Daoy (cell line): ENCODE measurements at places on chromosomes 1 and 21. TPM values are rescaled to one million over a fixed set of nuclear protein-coding genes. Genes with fewer than 3 reads are reported as not detected.

DNA sequence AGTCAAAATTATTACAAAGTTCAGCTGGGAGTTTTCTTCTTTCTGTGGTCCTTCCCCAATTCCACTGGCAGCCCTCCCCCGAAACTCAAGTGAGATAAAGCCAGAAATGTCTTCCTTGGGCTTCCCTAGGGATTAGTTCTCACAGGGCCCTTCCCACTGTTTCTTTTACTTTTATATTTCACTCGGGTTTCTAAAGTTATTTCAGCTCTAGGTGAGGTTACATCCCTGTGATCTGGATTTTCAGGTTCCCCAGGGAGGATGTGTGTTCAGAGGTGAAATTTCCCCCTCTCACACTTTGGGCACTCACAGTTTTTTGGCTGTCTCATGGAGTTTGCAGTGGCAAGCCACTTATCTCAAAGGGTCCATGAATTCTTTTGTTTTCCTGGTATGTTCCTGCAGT lies 77.3 kb downstream of the DRAM2 start:
- DNase-seq = no peak

Gene CFHR3
- not detected in 2 replicates for total RNA-seq

DNA sequence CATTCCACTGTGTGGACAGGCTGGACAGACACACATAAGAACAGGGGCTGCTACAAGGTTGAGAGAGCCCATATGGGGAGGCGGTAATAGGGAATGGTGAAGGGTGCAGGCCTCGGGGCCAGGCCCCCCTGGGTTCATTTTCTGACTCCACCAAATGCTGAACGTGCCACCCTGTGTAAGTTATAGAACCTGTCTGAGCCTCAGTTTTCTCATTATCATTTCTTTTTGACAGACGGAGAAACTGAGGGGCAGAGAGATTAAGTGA lies 569.5 kb downstream of the PTPRU start:
- no peak for DNase-seq

Gene GNG4
- total RNA-seq = 0.98 and 2.2 TPM in 2 replicates

Gene TMEM52
- total RNA-seq = 0.23 and 0.33 TPM in 2 replicates

Gene AJAP1
- 7.0 TPM in 1 of 2 replicates, not detected in the other for total RNA-seq

DNA sequence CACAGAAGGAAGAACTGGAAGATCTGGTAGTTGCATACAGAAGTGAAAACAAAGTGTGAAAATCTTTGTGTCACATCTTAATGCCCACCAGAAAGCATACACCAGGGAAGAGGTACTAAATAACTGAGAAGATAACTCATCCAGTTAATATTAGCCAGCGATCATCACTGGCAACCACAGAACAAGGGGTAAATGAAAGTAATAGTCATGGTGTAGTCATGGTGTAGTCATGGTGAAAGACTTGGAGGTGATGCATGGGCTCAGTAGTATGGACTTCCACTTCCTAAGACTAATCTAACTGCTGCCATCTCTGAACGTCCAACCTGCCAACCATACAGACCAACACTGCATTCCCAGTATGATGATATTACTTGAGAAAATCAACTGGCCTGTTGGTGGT lies 481.2 kb upstream of the NR5A2 start:
- DNase-seq = peak; percentile 21

DNA sequence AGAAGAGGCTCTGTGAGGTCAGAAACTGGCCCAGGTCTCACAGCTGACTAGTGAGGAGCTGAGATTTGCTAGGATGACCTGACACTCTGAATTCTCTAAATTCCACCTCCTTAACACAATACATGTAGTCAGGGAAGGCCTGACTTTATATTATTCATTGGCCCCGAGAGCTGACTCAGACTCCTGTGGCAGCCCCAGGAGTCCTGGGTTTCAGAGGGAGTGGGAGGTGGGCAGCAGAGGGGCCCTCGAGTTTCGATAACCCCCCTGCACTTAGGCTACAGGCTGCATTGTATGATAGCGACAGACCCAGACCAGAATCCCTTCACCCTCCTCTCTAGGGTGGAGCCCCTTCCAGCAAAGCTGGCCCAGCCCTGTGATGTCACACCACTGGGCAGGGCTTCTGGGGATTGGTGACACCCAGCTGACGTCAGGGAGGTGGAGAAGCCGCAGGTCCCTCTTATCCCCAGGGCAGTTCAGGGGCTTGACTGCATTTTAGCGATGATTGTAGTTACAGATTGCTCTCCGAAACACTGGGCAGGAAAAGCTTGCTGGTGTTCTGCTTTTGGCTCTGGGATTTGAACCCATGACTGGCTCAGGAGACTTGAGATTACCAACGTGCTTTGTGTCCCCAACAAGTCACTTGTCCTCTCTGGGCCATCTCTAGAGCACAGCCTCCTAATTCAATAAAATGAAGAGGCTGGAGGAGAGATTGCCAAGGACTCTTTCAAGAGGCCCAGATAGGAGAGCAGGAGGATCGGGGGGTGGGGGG lies 17.0 kb upstream of the GPR37L1 start:
- peak; percentile 72 for DNase-seq

Gene ATP1A4
- not detected in 2 replicates for total RNA-seq

Gene RNU1-2
- total RNA-seq = 306 and 832 TPM in 2 replicates

Gene TDRD5
- total RNA-seq = 0.03 and 0.34 TPM in 2 replicates

Gene CFHR4
- not detected in 2 replicates for total RNA-seq

Gene CCDC17
- 1.1 and 1.2 TPM in 2 replicates for total RNA-seq

GRCh38 chr1:170539154-170539553 lies 7.2 kb downstream of the GORAB start:
- no peak for DNase-seq

Gene LCE2A
- not detected in 2 replicates for total RNA-seq

- DNase-seq = peak; percentile 72
Measured at GRCh38 chr1:12435639-12436344, 182.2 kb downstream of the DHRS3 start.

DNA sequence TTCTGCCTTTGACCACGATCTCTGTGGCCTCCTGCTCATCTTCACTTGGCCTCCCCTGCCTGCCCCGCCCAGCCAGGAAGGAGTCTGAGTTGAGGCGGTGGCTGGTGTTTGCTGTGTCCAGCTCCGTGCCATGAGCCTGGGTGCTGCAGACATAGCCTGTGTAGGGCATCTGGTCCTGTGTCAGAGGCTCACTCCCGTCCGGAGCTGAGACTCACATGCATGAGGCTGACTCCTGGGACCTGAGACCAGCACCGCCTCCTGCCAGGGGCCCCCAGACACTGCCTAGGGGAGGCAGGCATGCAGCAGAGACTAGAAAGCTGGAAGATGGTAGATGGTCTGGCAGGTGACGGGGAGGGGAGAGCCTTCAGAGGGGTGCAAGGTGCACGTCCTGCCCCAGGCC lies 52.2 kb upstream of the TTC34 start:
- DNase-seq = no peak

DNA sequence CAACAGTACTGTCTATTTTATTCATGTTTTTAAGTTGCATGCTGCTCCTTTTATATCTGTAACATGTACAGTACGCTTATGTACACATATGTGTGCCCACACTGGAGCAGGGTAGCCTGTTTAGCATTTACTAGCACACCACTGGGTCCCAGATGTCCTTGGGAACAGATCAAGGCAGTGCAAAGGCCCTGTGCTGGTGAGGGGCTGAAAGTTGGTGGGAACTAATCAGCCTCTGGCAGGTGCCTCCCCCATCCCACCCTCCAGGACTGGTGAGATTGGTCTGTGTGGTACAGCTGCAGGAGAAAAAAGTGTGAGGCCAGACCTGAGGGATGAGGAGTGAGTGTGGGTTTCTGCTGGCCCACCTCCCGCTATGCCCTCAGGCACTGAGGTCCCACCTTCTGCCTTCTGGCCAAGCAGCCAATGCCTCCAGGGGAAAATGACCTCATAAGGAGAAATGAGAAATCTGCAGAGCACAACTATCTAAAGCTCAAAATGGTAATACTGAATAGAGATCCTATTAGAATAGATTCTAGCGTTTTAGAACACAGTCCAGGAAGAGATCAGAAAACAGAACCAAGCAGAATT lies 58.9 kb downstream of the POFUT2 start:
- peak; percentile 39 for DNase-seq

Gene OR2L3
- not detected in 2 replicates for total RNA-seq

Gene CRABP2
- 21.4 and 36.0 TPM in 2 replicates for total RNA-seq

DNA sequence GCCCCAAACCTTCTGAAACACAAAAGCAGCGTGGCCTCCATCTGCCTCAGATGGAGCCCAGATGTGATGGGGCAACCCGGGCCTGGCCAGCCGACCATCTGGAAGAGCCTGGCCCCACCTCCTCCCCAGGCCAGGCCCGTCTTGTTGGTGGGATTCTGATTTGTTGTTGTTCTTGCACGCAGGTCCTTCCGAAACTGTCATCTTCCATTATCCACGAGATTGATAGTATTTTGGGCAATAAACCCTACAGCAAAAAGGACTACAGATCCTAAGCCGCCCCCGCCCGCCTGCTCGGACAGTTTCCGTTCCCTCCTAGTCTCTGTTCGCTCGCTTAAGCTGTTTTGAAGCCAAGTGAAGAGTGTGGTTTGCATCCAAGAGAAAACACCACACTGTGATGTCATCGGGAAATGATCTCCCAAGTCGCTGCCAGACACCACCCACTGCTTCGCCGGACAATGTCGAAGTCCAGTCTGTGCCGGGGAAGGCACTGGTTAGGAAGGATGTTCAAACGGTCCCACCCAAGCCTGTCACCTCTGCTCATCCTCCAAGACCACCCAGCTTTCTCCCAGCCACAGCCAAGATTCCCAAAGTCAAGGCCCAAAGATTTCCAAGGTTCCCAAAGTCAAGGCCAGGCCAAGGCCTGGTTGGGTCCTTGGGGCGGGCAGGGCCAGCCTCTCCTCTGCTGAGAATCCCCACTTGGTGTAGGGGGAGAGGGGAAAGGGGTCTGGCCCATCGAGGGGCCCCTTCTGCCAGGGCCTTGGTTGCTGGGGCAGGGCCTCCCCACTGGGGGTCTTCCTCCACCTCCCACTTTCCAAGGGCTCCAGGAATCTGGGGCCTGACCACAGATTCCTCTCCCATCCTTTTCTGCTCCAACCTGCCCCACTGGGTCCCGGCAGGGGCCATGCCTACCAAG lies 52.9 kb downstream of the KCNAB2 start:
- peak; percentile 55 for DNase-seq

DNA sequence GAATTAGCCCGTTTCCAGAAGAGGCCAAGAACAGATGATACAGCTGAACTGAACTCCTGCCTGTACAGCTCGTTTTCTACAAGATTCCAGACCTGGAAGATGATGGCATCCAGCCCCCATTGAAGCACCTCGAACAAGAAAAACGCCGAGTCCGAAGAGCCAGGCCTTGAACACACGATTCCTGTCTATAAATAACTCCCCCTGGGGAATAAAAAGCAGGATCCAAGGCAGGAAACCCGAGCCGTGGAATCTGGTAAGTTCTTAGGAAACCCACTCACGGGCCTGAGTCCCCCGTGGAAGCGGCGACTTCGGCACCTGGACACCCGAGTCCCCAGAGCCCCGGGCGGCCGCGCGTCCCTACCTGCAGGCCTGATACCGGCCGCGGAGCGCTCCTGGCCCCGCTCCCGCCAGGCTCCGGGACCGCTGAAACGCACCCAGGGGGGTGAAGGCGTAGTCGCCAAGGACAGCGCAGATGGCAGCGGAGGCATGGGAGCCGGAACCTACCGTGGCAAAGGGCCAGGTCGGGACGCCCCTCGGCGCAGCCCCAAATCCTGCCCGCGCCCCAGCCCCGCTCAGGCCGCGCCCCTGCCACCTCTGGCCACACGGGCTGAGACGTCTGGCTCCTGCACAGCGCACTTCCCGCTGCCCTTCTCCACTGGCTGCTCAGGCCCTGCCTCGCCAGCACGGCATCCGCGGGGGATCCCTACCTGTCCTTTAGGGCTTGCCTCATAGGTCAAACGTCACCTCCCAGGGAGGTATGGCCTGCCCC lies 14.0 kb upstream of the HLCS start:
- DNase-seq = peak; percentile 43

- no peak for DNase-seq
Measured at GRCh38 chr1:51009381-51009780, 39.3 kb downstream of the CDKN2C start.

DNA sequence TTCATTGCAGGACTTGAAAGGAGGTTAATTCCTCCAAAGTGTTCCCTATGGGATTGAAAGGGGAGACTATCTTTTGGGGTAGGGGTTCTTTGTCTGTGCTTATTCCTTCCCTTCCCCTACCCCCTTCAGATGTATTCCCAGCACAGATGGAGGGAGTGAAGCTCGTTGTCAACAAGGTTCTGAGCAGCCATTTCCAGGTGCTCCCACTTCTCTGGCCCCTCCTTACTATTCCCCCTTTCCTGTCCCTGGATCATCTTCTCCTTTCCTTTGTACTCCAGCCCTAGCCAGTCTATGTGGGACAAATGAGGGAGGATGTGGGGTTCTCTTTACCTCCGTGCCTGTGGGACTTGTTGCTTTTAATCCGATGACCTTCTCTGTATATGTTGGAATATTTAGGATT lies 899 bp downstream of the TOMM40L start:
- no peak for DNase-seq

Gene ANGPTL3
- total RNA-seq = not detected in 2 replicates

DNA sequence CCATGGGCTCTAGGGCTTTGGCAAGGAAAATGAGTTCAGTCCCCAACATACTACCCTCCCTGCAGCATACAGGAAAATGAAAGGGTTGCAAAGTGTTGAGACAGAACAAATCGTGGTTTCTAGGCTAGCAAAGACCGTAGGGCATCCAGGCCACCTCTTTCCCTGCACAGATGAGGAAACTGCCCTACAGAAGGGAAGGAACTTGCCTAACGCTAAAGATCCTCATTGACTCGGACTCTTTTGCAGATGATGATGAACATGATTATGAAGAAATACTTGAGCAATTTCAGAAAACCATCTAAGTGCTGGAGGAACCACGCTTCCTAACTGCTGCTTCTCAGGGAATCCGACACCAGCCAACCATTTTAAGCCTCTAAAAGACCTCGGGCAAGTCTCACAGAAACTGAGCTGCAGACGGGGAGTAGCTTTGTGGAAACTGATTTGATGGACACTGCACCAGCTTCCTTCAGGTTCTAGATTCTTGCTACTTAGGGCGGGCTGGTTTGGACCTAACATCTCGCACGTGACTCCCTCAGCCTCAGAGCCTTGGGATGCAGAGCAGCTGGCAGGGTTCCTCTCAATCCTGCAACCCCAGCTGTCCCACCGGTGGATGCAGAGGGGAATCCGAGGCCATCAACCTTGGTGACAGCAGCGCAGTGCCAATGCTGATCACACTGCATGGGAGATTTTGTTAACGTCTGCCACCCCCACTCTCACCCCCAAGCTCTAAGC lies 13.4 kb downstream of the THEMIS2 start:
- no peak for DNase-seq

DNA sequence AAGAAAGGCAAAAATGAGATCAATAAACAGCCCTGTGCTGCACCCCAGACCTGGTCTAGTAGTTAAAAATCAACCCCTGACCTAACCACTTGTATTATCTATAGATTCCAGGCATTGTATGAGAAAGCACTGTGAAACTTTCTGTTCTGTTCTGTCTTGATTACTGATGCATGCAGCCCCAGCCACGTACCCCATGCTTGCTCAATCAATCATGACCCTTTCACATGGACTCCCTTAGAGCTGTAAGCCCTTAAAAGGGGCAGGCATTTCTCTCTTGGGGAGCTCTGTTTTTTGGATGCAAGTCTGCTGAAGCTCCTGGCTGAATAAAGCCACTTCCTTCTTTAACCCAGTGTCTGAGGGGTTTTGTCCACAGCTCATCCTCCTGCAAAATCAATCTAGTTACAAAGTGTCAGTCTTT lies 24.2 kb upstream of the CD34 start:
- DNase-seq = no peak
